Frontal cortex (tissue), 4 donors: ENCODE measurements at places on chromosomes 1 and 21. TPM values are rescaled to one million over a fixed set of nuclear protein-coding genes. Genes with fewer than 3 reads are reported as not detected.

The CD1D gene
- 0.41 TPM for total RNA-seq

The ZNF326 gene
- total RNA-seq: 19.2 TPM

GRCh38 chr1:119647734-119648619, at the start of gene ZNF697:
Gene ZNF697 (minus strand): TSS chr1:119648266. CDS start chr1:119626100, 22,166 bp downstream.
- DNase-seq: peak; percentile 96

DNA sequence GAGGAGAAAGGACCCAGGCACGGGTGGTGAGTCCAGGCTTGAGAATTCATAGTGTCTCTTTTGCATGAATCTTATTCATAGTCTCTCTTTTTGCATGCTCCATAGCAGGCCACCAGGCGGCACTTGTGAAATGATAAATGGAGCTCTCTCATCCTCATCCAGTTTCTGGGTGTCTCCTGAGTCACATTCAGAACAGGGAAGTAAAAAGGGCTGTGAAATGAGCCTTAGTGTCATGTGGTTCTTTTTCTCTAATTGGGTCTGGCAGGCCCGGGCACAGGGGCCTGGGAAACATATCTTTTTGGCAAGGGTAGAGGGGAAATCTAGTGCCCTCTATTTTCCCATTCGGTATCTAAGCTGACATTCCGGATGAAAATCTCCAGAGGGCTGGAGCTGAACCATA, 19.1 kb upstream of the NCF2 start:
- DNase-seq: peak; percentile 35

- no peak for DNase-seq
Measured at GRCh38 chr1:182677397-182678098, 6.8 kb downstream of the RGS8 start.

The SPRR4 gene
- total RNA-seq: not detected

GRCh38 chr1:8706995-8707396, 110.4 kb downstream of the RERE start:
- DNase-seq: no peak

The SLC44A5 gene
- total RNA-seq: 162 TPM

The WASF2 gene
- total RNA-seq: 4.5 TPM

DNA sequence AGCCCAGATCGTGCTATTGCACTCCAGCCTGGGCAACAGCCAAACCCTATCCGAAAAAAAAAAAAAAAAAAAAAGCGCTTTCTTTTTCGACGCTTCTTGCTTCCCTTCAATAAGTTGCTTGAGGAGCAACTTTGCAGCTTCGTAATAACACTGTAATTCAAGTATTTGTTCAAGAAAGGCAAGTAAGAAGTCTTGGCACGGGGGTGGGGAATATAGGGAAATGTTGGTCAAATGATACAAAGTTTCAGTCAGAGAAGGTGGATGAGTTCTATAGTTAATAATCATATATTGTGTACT, 871 bp upstream of the PSMA5 start:
- no peak for DNase-seq

The LORICRIN gene
- not detected for total RNA-seq

DNA sequence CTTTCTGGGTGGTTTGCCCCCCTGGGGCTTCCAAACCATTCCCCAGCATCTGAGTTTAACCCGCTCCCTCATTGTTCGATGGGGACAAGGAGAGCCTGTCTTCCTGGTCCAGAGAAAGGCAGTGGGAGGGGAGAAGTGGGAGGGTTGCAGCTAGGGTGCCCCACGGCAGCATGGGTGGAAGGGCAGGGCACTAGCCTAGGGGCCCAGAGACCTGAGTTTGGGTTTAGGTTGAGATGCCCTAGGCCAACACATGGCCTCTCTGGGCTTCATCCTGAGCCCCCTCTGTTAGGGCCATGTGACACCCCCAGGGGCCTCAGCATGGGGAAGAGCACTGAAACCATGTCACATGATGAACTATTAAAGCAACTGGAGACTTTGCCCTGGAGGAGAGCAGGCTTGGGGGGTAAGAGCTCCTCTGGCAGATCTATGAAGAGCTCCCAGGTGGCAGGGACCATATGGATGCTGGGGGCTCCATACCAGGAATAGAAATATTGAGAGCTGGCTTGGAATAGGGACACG, 9.7 kb upstream of the RUNX3 start:
- no peak for DNase-seq

The RBM11 gene
- 10.2 TPM for total RNA-seq

DNA sequence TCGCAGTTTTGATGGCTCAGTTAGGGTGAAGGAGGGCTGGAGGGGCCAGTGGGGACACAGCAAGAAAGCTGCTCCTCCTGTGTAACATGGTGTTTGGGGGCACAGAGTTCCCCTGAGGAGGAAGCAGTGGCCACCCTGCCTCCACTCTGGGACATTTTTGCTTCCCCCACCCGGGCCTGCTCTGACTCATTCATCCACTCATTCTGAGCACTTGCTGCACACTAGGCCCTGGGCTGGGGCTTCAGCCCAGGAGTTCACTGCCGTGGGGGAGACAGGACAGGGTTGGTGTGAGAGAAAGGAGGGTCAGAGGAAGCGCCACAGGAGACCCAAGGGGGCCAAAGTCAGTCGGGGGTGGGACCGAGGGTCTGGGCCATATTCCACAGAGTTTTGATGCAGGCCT, 41.4 kb upstream of the ACOT11 start:
- DNase-seq: no peak

DNA sequence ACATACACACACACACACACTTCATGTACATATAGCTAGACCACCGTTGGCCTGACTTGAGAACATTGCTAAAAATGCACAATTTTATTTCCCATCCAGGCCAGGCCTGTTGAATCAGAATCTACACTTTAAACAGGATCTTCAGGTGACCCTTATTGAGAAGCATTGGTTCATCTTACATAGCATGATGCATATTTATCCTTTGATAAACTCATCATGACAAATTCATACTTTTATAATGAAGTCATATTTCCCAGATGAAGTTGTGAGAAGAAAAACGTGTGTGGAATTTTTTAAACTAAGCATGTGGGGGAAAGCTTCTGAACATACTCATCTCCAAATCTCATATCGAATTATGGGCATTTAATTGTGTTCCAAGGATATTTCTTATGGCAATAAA, 877.7 kb downstream of the MRPL39 start:
- no peak for DNase-seq

DNA sequence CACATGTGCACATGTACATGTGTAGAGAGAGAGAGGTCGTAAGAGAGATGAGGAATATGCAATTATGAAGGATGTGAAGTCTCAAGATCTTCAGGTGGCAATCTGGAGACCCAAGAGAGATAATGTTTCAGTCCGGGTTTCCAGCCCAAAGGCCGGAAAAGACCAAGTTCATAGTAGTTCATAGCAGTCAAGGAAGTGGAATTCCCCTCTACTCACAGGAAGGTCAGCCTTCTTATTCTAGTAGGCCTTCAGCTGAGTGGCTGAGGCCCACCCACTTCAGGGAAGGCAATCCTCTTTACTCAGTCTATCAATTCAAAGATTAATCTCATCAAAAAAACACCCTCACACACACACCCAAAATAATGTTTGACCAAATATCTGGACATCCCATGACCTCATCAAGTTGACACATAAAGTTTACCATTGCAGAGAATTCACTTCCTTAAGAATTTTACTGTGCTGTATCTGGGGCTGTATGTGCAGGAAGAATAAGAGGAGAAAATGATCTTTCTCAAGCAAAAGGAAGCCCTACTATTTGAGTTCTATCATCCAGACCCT, 114.6 kb downstream of the TNFSF18 start:
- DNase-seq: no peak

The KLHL12 gene
- 43.6 TPM for total RNA-seq

DNA sequence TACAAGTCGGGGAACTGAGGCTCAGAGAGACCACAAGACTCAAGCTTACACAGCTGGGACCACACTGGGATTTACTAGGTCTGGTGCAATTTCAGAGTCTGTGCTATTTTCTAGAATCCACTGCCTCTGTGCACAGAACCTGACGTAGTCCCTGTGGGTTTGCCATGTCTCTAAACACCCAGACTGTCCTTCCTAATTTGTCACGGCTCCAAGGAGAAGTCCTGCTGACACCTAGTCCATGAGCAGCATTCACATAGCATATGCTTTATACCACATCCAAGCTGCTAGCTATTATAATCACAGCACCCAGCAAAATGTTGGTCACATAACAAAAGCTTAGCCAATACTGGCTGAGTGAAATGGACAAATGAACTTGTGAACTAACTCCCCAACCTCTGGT, 79.0 kb upstream of the HMGB4 start:
- no peak for DNase-seq

The ITLN2 gene
- total RNA-seq: not detected

The FLG2 gene
- total RNA-seq: not detected

The VTCN1 gene
- 0.41 TPM for total RNA-seq

DNA sequence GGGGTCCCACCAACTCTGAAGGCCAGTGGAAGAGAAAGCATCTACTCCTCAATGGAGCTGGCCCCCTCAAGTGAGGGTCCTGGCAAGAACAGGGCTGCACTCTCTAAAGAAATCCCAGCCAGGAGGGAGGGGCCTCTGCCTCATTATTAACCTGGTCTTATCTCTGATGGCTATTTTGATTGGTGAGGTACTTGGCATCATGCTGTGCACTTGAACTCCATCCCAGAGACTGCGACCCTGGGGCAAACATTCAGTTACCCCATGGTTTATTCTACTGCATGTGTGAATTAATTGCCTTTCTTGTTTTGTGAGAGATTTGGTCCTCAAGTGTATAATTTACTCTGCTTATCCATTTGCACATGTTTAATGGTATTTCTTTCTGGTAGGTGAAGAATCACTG, 55.0 kb upstream of the ETV3 start:
- DNase-seq: no peak

DNA sequence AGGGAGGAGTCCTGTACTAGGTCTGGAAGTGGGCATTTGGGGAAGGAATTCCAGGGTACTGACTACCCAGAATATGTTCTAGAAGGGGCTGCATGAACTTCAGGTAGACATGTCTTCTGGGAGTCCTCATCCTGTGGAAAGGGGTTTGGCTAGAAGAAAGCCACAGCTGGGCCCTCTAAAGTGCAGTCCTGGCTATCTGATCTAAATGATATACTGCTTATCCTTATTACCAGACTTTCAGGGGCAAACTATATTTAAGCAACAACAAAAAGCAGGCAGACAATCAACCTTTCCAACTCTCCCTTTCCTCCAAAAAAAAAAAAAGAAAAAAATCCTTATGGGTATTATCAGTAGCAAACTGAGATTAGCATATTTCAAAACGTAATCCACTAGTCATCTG, 29.8 kb upstream of the GFI1 start:
- no peak for DNase-seq

The CD160 gene
- not detected for total RNA-seq

GRCh38 chr1:199701726-199702125, 325.8 kb upstream of the NR5A2 start:
- DNase-seq: no peak

DNA sequence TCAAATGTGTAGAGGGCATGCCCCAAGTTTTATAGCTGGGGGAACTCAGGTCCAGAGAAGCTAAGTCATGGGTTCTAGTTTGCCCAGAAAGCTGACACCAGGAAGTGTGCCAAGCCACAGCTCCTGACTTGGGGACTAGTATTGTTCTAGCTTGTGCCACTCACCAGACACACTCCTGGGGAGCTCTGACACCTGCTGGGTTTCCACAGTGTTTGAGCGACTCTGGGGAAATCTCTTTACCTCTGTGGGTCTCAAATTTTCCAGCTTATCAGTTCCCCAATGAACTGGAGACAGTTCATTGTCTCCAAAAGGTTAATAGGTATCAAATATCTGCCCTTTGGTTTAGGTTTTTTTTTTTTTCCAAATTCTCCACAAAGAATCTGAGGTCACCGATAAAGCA, 4.2 kb downstream of the KISS1 start:
- no peak for DNase-seq

- DNase-seq: no peak
Measured at GRCh38 chr21:41216486-41216885, 48.5 kb downstream of the BACE2 start.

- DNase-seq: no peak
Measured at GRCh38 chr21:38206646-38207045, 50.1 kb upstream of the KCNJ15 start.

The BMP8B gene
- total RNA-seq: 0.41 TPM
